AG08395 (cell line): ENCODE measurements at places on chromosomes 7 and 10.

GRCh38 chr10:98254234-98254974 lies 13.6 kb downstream of the LOXL4 start:
- no peak for DNase-seq

DNA sequence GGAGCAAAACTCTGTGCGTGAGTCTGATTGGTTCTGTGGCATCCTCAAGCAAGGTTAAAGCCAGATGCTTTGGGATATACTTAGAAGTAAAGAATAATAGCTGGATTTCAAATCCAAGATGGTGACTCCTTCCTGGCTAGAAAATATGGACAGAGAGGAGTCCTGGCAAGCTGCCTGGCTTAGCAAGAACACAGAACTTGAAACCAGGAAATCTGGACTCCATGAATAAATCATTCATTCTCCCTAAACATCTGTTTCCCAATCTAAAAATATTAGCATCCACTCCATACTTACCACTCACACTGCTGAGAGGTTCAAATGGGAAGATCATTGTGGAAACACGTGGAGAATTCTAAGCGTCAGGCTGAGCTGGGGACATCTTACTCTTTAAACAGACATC lies 1074.1 kb upstream of the AUTS2 start:
- DNase-seq: no peak

DNA sequence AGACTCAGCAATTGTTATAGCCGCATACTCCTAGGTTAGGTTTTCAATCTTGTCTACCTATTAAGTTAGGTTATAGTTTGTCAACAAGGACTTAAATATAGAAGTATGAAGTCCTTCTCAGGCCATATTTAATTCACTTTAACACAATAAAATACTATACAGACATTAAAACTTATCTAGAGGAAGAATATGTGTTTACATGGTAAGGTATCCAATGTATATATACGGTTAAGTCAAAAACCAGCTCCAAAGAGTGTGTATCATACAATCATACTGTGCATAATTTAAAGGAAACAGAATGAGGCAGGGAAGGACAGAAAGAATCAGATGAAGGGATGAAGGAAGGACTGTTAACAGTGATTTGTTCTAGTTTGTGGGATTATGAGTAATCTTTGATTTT lies 79.5 kb upstream of the LANCL2 start:
- no peak for DNase-seq

GRCh38 chr10:114713525-114714090 lies 55.5 kb upstream of the ABLIM1 start:
- no peak for DNase-seq

- DNase-seq: no peak
Measured at GRCh38 chr7:7889791-7890568, 78.6 kb upstream of the GLCCI1 start.

GRCh38 chr7:109963741-109964140 lies 1127.2 kb upstream of the LRRN3 start:
- DNase-seq: no peak

- DNase-seq: no peak
Measured at GRCh38 chr10:110023785-110024465, 16.1 kb downstream of the ADD3 start.

DNA sequence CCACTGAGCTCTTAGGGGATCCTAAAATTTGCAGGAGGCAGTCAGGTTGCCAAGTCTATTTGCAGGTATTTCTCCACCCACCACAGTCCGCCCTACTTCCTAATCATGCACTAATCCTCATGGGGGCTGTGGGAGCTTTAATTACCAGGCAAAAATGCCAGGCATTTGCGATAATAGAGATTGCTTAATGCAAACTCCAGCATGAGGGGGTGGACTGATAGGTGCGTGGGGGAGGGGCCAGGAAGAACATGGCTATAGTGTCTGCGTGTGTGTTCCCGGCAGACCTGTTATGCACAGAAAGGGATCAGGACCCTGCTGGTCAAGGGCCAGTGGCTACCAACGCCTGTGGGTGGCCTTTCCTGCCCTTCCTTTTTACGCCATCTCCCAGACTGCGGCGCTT lies 15.6 kb upstream of the AQP1 start:
- DNase-seq: no peak
